ENCODE measurements at places on chromosomes 2 and 18.

- DNase-seq = no peak
Measured at GRCh38 chr18:42078711-42079110, 123.7 kb downstream of the PIK3C3 start.

DNA sequence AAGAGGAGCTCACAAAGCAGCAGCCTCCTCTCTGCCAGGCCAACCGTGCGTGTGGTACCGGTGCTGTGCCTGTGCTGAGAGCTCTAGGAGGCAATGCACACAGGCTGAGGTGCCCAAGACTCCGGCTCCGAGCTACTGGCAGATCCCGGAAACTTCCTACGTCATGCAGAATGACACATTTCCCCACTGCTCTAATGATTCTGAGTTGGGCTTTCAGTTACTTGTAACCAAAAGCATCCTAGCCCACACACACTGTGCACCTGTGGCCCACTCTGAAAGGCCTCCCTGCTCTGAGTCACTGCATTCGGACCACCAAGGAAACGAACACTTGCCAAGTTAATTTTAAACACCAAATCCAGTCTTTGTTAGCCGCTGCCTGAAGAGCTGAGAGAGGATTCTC lies 9.3 kb upstream of the RNU4ATAC start:
- no peak for DNase-seq

- no peak for DNase-seq
Measured at GRCh38 chr2:58448845-58449244, 207.7 kb upstream of the FANCL start.

- peak; percentile 5 for DNase-seq
Measured at GRCh38 chr2:215664847-215665525, 229.1 kb upstream of the FN1 start.

DNA sequence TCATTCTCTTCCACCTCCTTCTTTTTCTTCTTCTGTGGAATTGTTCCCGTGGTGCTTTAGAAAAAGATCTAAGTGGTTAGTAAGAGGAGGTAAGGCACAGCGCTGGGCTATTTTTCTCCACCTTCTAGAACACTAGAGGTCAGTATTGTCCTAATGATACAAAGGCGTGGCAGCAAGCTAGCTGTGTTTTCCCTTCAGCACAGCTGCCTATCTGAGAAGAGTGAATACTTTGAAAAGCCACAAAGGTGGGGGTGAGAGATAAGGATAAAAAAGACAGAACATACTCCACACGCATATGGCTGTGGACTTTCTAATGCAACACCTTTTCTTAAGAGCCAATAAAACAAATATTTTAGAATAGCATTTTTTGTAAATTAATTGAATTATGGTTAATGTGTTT lies 2.1 kb downstream of the CNTNAP5 start:
- DNase-seq = no peak

- no peak for DNase-seq
Measured at GRCh38 chr18:13361431-13361830, 142.9 kb downstream of the LDLRAD4 start.

- DNase-seq = no peak
Measured at GRCh38 chr2:24824966-24825882, 32.0 kb downstream of the CENPO start.

GRCh38 chr2:25494616-25495015 lies 152.9 kb upstream of the DNMT3A start:
- no peak for DNase-seq

DNA sequence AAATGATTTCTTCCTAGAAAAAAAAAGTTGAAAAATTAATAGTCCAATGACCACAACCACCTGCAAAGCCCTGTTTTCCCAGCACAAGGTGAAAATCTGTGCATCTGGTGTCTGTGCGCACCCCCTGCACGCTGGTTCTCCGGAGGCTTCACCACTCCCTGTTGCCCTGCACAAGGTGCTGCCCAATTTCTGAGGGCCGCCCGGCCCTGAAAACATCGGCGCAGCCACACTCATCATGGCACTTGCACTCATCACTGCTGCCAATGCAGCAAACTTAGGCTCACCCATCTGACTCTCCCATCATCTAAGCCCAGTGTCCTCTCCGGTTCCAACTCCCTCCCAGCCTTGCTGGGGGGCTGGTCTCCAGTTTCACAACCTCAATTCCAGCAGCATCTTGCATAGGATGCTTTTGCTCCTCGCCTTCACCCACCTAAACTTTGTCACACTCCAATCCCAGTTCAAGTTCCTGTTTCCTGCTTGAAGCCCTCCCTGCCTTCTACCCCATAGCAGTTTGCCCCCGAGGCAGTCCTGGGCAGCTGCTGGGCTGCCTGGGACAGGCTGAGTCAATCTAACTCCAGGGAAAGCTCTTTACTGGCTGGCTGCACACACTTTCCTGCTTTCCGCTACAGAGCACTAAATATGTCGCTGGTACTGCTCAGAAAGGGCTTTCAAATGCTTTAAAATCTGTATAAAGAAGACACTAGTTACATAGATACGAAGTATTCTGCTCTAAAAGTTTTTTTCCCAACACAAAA lies 522.5 kb upstream of the ID2 start:
- DNase-seq = no peak

- no peak for DNase-seq
Measured at GRCh38 chr2:209426432-209426831, 2.6 kb downstream of the MAP2 start.

GRCh38 chr2:136131961-136132824 lies 14.2 kb upstream of the CXCR4 start:
- DNase-seq = no peak

DNA sequence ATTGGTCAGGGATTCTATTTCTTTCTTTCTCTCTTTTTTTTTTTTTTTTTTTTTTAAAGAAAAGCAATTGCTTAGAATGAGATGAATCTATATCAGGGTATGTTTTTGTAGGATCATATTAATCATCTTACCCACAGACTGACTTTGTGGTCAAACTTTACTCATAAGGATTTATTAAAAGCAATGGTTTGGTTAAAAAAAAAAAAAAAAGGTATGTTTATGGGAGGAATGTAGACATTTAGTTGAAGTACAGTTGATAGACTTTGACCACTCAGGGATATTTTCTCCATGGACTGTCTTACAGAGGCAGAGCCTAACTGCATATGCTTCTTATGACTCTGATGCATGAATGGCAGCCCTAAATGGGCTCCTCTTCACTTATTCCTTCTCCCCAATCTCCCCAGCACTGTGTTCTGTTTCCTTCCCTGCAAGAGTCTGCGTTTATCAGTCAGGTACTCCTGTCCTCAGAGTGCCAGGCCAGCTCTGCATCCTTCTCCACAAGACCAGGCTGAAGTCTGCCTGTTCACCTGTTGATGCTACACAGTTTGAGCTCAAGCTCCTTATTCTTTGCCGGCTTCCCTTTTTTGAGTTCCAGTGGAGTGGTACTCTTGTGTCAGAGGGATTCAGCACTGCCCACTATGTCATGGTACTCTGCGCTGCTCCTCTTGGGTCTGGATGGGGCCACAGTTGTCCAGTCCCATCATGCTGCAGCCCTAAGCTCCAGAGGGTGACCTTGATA lies 24.3 kb downstream of the CRIM1 start:
- no peak for DNase-seq

- DNase-seq = no peak
Measured at GRCh38 chr2:45166229-45166890, 157.1 kb upstream of the SIX2 start.

DNA sequence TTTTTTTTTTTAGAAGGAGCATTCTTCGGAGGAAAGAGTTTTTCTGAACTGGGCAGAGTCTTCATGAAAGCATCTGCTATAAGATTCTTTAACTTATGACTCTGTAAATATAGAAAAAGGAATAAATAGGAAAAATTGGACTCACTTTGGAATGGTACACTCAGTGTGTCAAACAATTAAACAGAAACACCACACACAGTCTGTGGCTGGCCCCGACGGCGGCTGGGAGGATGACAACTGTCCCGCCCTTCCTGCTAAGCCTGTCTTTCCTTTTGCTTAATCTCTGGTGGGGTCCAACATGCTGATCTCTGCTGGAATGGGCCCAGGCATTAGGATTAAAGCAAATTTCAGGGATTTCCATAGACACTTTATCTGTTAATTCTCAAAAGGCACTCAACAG lies 12.5 kb upstream of the RAB31 start:
- no peak for DNase-seq

GRCh38 chr2:35731674-35732073 lies 623.9 kb upstream of the CRIM1 start:
- no peak for DNase-seq

- no peak for DNase-seq
Measured at GRCh38 chr2:166184789-166185188, 57.0 kb upstream of the SCN1A start.

- DNase-seq = no peak
Measured at GRCh38 chr18:35731701-35732100, 150.2 kb downstream of the GALNT1 start.

- no peak for DNase-seq
Measured at GRCh38 chr2:20616341-20616871, 34.5 kb downstream of the HS1BP3 start.

DNA sequence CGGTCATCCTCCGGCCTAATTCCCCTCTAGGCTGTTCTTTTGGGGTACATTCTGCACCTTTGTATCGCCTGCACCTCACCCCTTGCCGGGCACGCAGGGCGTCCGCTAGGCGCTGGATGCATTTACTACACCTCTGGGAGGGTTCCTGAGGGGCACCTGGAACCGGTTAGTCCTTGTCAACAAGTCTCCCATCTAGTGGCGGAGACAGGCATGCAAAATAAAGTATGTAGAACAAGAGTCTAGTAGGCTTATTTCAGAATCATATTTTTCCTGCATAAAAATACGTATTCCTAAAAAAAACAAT lies 705 bp upstream of the TEX261 start:
- DNase-seq = no peak

DNA sequence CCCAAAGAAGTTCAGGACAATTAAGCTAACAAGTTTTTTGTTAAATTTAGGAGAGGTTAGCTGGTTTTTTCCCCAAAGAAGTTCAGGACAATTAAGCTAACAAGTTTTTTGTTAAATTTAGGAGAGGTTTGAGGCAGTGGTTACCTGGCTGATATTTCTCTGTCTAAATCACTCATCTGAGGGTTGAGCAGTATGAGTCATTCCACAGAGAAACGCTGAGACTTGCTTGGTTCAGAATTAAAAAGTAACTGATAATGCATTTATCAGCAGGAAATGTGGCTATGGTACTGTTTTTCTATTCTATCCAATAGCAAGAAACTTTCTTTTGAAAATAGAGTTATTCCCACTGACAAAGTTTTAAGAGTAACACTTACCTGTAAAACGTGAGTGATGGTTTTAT lies 22.8 kb upstream of the KIDINS220 start:
- no peak for DNase-seq

DNA sequence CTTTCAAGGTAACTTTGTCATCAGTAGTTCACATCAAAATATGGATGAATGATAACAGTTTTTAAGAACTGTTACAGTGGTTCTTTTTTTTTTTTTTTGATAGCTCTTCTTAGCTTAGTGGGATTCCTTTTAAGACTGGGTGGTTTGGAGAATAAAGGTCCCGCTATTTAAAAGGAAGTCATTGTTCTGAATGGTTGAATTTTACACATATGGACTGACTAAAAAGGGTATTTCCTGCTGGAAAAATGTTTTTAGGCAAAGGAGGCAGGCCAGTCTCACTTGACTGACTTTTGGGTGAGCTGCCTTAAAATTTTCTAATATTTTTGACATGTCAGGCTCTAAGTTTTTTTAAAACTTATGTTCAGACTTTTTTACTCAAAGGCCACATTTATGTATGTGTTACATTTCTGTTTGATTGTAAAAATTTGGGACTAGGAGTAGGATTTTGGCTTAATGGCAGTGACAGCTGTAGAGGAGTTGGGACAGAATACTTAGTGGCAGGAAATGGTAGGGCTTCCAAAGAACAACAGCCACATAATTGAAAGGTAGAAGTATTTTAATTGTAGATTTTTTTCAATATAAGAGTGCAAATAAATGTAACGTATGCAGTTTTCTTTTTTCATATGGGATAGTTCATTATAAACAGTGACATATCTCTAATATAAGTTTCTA lies 13.7 kb downstream of the VAPA start:
- no peak for DNase-seq

DNA sequence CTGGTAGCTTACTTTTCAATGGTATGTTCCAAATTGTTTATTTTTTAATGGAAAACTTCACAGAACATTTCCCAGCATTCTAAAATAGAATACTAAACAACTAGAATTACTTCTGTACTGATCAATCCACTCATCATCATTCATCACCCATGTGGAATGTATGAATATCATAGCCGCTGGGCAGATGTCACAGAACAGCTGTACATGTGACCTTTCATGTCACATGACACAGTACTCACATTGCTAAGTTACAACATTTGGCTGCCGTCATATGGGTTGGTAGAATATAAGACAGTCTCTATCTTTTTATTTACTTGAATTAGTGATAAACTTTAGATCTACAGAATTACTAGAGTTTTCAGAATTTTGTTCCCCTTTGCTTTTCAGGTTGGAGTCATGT lies 387.6 kb downstream of the ZEB2 start:
- DNase-seq = peak; percentile 54

DNA sequence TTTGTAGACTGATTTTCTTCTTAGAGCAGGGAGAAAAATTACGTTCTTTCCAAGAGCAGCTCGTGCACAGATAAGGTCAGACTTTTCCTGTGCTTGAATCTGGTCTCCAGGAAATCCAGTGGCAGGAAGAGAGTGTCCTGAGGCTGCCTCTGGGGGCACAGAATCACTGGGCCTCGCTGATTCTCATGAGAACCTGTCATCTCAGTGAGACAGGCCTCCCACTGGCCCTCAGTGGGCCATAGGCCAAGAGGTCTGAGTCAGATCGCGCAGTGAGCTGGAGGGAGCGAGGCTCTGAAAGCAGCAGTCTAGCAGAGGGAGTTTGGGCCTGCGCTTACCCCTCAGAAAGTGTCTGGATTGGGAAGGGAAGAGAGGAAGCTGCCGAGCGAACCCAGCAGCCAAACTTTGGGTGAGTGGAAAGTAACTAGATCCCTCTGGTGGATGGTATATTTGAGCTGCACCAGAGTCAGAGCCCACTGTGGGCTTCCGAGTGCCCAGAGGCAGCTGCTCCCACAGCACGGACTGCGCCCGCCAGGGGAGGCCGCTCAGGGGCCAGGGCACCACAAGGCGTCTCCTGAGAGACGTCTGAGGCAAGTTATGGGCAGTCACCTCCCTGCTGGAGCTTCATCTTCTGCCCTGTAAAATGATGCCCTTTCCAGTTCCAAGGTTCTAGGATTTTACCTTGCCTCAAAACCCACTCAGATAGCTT lies 8.2 kb downstream of the GDF7 start:
- DNase-seq = peak; percentile 45

DNA sequence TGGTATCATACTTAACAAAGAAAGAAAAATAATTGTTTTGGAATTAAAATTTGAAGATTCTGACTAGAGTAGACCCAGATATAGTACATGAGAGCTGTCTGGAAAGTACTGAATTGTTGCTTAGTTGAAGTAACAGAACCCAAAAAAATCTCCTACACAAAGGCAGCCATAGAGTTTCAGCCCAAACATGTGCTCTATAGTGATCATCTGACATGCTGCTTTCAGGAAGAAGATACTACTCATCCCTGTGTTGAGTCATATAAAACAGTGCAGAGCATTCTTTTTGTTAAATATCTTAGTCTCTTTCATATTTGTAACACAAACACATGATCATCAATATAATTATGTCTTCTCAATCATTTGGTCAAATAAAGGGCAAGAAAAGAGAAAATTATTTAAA lies 84.8 kb upstream of the PTPRM start:
- DNase-seq = no peak

GRCh38 chr2:206940546-206940945 lies 1.2 kb downstream of the CPO start:
- DNase-seq = no peak

- no peak for DNase-seq
Measured at GRCh38 chr2:150792780-150793300, 305.4 kb upstream of the RND3 start.

- DNase-seq = no peak
Measured at GRCh38 chr2:212027681-212028628, 510.6 kb downstream of the ERBB4 start.

All from T1000 (cell line).